Neural progenitor cell (in vitro differentiated cells): ENCODE measurements at places on chromosomes 13 and 19. TPM values are rescaled to one million over a fixed set of nuclear protein-coding genes. Genes with fewer than 3 reads are reported as not detected.

DNA sequence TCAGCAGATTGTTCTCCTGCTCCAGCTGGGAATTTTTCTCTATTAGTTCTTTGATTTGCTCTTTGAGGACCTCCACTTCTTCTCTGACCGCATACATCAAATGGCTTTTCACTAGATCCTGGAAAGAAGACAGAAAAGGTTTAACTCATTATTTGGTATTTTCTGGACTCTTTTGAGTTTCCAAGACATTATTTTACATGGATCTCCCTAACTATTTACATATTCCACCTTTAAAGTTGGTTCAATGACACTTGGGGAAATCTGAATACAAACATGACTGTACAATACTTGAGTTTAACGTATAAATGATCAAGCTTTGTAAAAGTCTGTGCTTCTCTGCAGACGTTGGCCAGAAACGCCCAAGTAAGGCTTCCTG lies 61.1 kb downstream of the SERP2 start:
- no peak for DNase-seq

DNA sequence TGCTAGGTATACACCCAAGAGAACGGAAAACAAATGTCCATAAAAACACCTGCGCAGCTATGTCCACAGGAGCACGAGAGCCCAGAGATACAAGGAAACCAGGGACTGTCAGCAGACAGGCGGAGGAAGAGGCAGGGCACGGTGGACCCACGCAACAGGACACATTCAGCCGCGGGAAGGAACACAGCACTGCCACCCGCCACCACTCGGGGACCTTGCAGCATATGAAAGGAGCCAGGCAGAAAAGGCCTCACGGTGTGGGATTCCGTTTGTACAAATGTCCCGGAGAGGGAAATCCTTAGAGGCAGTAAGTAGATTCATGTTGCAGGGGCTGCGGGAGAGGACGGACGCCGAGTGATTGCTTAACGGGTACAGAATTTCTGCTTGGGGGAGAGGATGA lies 7.8 kb downstream of the HSPBP1 start:
- DNase-seq: no peak

Gene ODAD3
- 0.47 and 1.5 TPM in 2 replicates for total RNA-seq

Gene GJB2
- not detected in 2 replicates for total RNA-seq

GRCh38 chr19:15113245-15114152 lies 6.3 kb downstream of the SYDE1 start:
- no peak for DNase-seq

DNA sequence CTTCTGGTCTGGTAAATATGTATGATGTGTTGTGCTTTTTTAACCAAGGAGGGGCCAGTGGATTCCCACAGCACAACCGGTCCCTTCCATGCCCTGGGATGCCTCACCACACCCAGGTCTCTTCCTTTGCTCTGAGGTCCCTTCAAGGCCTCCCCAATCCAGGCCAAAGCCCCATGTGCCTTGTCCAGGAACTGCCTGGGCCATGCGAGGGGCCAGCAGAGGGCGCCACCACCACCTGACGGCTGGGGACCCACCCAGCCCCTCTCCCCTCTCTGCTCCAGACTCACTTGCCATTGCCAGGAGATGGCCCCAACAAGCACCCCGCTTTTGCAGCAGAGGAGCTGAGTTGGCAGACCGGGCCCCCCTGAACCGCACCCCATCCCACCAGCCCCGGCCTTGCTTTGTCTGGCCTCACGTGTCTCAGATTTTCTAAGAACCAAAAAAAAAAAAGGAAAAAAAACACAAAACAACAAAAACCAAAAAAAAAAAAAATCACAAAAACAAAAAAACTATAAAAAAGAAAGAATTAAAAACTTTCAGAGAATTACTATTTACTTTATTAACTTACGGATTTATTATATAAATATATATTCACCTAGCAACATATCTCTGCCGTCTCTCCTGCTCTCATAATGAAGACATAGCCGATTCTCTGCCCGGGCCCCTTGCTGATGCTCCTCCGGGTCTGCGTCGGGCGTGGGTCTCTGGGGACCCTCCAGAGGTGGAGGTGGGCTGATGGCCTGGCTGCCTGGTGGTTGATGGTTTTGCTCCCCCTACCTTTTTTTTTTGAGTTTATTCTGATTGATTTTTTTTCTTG lies 14.4 kb downstream of the CAPN12 start:
- peak; percentile 88 for DNase-seq

Gene COX7A1
- not detected in 2 replicates for total RNA-seq

DNA sequence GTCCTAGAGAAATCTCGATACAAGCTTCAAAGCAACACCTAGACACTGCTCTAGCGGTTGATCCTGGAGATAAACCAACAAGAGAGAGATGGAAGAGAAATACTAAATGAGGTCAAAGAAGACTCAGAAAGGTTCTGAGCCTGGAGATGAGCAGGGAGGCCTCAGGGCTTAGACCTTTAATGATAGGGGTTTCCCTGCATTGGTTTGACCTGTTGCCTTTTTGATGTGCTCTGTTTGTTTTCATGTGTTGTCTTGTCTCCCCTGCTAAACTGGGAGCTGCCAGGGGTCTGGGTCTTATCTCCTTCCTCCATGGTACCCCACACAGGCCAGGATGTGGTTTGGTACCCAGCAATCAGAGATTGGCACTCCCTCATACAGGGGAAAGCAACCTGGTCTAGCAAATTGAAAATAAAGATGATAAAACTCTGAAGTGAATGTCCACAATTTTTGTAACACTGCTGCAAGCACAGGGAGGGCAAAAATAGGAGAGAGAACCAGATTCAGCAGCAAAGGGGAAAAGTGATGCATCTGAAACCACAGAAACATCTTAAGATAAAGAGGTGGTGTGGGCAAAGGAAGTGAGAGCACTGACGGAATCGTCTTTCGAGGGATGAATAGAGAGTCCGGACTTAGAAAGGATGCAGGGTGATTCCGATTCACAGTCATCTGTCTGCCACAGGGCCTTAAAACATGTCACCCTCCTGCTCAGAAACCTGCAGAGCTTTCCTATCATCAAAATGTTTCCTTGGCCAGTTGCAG lies 3.5 kb downstream of the FFAR2 start:
- no peak for DNase-seq

DNA sequence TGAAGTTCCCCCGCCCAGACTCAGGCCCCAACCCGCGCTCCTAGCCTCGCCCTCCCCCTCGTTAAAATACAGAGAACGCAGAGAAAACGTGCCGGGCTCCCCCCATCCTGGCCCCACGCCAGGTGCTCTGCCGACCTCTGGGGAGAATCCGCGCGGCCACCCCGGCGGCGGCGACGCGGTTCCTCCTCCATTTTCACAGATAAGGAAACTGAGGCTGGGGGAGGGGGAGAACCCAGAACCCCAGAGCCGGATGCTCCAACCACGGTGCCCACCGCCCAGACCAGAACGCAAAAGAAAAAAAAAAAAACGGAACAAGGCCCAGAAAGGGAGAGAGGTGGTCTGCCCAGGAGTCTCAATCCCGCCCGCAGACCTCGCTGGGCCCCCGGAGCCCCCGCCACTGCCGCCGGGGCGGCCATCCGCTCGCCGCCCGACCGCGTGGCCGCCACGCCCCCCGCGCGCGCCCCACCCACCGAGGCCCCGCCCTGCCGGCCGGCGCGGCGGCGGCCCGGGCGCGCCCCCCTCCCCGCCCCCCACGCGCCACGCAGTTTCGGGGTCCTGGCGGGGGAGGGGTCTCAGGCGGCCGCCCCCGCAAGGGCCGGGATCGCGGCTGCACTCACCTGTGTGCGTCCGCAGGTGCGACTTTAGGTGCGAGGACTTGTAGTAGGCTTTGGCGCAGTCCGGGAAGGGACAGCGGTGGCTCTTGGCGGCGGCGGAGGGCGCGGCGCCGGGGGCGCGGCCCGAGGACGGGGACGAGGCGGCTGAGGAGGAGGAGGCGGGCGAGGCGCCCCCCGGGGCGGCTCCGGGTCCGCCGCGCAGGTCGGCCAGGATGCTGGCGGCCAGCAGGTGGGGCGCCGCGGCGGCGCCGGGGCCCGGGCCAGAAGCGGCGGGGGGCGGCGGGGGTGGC lies 703 bp downstream of the KLF16 start:
- peak; percentile 77 for DNase-seq

Gene KLF12
- total RNA-seq: 8.0 and 10.1 TPM in 2 replicates

Gene GTPBP3
- total RNA-seq: 13.2 and 47.6 TPM in 2 replicates
